ENCODE measurements at places on chromosomes 1 and 21. TPM values are rescaled to one million over a fixed set of nuclear protein-coding genes. Genes with fewer than 3 reads are reported as not detected.

- H3K36me3 ChIP-seq = no peaks in the 10 kb centered on the region
- peaks cover 60% of the 10 kb centered on the region for H3K27me3 ChIP-seq
- H3K27ac ChIP-seq = no peak overlapping the region
- no peak for DNase-seq
- H3K4me1 ChIP-seq = no peaks in the 10 kb centered on the region
- no peak overlapping the region for H3K4me3 ChIP-seq
Observed at GRCh38 chr1:33736496-33736895, 127.4 kb upstream of the HMGB4 start.

DNA sequence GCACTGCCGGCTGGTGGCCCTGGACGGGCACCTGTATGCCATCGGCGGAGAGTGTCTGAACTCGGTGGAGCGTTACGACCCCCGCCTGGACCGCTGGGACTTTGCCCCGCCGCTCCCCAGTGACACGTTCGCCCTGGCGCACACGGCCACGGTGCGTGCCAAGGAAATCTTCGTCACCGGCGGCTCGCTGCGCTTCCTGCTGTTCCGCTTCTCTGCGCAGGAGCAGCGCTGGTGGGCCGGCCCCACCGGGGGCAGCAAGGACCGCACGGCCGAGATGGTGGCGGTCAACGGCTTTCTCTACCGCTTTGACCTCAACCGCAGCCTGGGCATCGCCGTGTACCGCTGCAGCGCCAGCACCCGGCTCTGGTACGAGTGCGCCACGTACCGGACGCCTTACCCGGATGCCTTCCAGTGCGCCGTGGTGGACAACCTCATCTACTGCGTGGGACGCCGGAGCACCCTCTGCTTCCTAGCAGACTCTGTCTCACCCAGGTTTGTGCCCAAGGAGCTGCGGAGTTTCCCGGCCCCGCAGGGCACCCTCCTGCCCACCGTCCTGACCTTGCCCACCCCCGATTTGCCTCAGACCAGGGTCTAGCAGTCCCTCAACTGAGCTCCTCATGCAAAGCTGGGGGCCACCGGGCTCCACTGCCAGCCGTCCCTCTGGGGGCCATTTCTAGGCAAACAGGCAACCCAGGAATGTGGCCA, 2.1 kb downstream of the KLHDC7A start:
- H3K4me3 ChIP-seq = no peak overlapping the region
- no peaks in the 10 kb centered on the region for H3K36me3 ChIP-seq
- H3K27ac ChIP-seq = no peak overlapping the region
- DNase-seq = no peak

- H3K4me3 ChIP-seq = no peak overlapping the region
- H3K27me3 ChIP-seq = no peaks in the 10 kb centered on the region
- H3K27ac ChIP-seq = no peak overlapping the region
- H3K36me3 ChIP-seq = no peaks in the 10 kb centered on the region
- DNase-seq = no peak
Observed at GRCh38 chr21:43287795-43288755, 119.3 kb downstream of the CRYAA start.

DNA sequence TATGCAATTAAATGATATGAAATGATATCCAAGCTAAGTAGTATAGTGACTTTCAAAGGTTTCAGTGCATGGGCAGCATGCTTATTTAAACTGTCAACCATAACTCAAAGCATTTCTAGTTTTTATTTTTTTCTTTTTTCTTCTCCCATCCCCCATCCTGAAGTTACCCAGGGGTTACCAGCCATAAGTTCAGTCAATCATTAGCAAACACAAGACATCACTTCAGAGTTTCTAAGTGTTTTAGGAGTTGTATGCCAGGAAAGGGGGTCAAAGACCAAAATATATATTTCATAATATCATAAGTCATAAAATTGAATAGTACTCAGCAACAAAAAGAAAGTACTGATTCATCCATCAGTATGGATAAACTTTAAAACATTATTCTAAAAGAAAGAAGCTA, 28.7 kb downstream of the DHX9 start:
- peaks cover 93% of the 10 kb centered on the region for H3K36me3 ChIP-seq
- no peaks in the 10 kb centered on the region for H3K4me1 ChIP-seq
- H3K4me3 ChIP-seq = no peak overlapping the region
- DNase-seq = no peak

DNA sequence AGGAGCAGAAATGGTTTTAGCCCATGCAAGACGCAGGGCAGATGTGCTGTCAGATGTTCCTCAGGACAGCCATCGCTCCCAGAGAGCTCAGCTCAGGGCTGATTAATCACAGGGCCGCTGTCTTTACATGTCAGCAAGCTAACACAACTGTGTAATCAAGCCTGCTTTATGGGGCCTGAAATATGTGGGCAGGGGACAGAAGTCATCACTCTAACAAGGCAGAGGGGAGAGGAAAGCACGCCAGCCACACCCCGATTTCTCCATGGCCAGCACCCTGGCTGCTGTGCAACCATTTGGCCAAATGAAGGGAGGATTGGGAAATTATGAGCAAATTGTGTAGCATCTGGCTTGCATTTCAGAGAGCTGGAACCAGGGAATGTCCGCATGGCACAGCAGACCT, 368.8 kb downstream of the NPHP4 start:
- peaks cover 33% of the 10 kb centered on the region for H3K27me3 ChIP-seq
- no peak for DNase-seq
- H3K4me1 ChIP-seq = no peaks in the 10 kb centered on the region
- no peak overlapping the region for H3K4me3 ChIP-seq
- H3K27ac ChIP-seq = no peak overlapping the region
- no peaks in the 10 kb centered on the region for H3K36me3 ChIP-seq

DNA sequence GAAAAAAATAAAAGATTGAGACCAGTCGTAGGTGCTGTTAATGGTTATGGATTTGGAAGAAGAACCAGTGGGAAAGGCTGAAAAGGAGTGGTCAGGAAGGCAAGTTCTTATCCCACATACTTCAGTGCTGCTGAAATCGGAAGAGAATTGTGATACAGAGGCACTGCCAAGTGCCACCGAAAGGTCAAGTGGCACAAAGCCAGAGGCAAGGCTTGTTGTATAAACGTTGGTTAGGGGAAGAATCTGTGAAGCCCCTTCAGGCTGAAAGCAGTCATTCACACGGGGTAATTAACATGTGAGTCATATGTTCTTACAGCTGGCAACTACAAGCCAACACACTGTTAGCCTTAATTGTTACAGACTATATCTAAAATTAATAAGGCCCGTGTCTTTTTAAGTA, 48.8 kb downstream of the ZBTB40 start:
- peaks cover 7% of the 10 kb centered on the region for H3K4me1 ChIP-seq
- peak; percentile 2 for DNase-seq
- H3K4me3 ChIP-seq = no peak overlapping the region

DNA sequence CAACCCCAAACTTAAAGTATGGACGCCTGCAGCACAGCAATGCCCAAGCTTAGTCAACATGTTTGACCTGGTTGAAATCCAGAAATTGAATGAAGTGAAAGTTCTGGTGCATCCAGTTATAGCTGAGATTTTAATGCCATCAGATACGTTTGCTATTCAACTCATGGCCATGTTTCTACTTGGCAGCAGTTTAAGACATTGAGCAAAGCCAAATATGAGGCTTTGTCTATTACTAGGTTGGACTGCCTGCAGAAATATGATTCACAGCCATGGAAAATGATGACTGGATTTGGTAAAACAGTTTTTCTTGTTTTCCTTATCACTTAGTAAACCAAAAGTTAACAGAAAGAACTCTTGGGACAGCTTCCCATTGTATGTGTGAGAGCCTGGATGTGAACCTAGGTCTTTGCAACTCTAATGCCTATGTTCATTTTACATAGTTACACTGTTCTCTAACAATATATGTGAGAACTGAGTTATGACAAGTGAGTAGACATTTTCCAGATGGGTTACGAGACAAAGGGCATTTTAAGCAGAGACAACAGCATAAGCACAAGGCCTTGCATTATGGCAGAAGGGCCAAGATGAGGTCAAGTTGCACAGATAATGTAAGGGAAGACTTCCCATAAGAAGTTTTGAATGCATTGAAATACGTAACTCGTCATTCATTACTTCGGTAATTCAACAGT, 32.4 kb upstream of the MYSM1 start:
- no peak for DNase-seq
- no peak overlapping the region for H3K4me3 ChIP-seq

GRCh38 chr21:29163341-29164115, 33.1 kb downstream of the MAP3K7CL start:
- H3K27me3 ChIP-seq = no peaks in the 10 kb centered on the region
- no peak overlapping the region for H3K27ac ChIP-seq
- no peak overlapping the region for H3K4me3 ChIP-seq
- DNase-seq = no peak
- peaks cover 10% of the 10 kb centered on the region for H3K4me1 ChIP-seq
- no peaks in the 10 kb centered on the region for H3K36me3 ChIP-seq

GRCh38 chr1:55955016-55955621, 624.2 kb downstream of the PLPP3 start:
- no peak for DNase-seq
- H3K4me3 ChIP-seq = no peak overlapping the region
- H3K27me3 ChIP-seq = no peaks in the 10 kb centered on the region

- peaks cover 16% of the 10 kb centered on the region for H3K36me3 ChIP-seq
- no peak overlapping the region for H3K27ac ChIP-seq
- DNase-seq = no peak
- H3K4me3 ChIP-seq = no peak overlapping the region
- no peaks in the 10 kb centered on the region for H3K27me3 ChIP-seq
- no peaks in the 10 kb centered on the region for H3K4me1 ChIP-seq
Observed at GRCh38 chr1:202130297-202130721, 7.6 kb downstream of the GPR37L1 start.

DNA sequence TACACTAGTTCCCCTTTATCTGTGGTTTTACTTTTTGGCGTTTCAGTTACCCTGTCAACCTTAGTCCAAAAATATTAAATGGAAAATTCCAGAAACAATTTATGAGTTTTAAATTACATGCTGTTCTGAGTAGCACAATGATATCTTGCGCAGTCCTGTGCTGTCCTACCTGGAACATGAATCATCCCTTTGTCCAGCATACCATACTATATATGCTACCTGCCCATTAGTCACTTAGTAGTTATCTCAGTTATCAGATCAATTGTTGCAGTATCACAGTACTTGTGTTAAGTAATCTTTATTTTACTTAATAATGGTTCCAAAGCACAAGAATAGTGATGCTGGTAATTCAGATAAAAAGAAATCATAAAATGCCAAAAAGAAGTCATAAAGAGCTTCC, 52.7 kb downstream of the AGBL4 start:
- H3K36me3 ChIP-seq = no peaks in the 10 kb centered on the region
- no peak for DNase-seq
- no peaks in the 10 kb centered on the region for H3K27me3 ChIP-seq
- no peaks in the 10 kb centered on the region for H3K4me1 ChIP-seq
- H3K27ac ChIP-seq = no peak overlapping the region

DNA sequence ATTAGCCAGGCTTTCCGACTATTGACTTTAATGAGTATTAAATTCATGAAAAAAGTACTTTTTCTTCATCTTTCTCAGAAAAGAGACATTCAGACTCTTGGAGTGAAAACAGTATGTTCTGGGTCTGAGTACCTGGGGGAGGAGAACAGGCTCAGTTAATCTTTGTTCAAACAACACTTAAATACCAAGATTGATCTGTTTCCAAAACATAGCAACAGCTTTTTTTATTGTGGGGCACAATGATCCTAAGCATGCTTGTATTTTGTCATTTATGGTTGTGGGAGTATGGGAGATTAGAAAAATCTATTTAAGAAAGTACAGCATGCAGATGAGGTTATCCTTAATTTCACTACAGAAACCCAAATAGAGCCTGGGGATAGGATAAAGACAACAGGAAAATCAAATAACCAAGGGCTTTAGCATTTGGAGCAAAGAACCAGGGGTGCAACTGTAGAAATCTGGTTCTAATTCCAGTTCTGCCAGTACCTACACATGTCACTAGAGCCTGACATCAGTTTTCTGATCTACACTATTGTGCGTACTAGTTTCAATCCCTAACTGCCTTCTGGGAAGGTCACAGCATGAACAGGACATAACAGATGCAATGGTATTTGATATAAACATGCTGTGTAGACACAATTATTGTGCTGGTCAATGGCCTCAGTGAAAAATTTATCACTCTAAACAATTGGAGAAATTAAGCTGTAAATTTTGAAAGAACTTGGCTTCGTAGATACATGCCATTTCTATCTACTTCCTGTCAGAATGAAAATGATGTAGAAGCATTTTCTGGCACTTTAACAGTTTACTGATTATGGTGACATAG, 91.2 kb downstream of the KCNK1 start:
- no peak overlapping the region for H3K27ac ChIP-seq
- DNase-seq = no peak
- H3K36me3 ChIP-seq = no peaks in the 10 kb centered on the region

- H3K4me1 ChIP-seq = no peaks in the 10 kb centered on the region
- no peaks in the 10 kb centered on the region for H3K36me3 ChIP-seq
Observed at GRCh38 chr1:66757722-66758240, 5.5 kb downstream of the DYNLT5 start.

GRCh38 chr21:14926186-14926585, 138.6 kb downstream of the NRIP1 start:
- H3K4me1 ChIP-seq = no peaks in the 10 kb centered on the region
- H3K27me3 ChIP-seq = no peaks in the 10 kb centered on the region
- H3K27ac ChIP-seq = no peak overlapping the region
- no peaks in the 10 kb centered on the region for H3K36me3 ChIP-seq

DNA sequence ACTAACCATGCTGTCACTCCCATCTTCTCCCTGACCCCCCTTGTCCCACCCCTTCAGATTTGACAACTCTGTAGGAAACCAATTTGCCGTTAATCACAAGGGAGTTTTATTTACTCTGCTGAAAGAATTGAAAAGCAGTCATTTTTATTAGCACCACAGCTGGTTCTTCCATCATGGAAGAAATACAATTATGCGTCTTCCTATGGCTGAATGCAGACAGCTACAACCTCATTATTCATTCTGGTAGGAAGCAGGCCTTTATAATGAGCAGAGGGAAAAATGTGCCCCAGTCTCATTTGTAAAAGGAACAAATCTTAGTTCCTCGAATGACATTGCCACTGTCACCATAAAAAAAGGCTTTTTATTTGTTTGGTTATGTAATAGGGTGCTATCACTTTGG, 35.2 kb downstream of the JUN start:
- no peaks in the 10 kb centered on the region for H3K27me3 ChIP-seq
- H3K27ac ChIP-seq = no peak overlapping the region
- no peak for DNase-seq

DNA sequence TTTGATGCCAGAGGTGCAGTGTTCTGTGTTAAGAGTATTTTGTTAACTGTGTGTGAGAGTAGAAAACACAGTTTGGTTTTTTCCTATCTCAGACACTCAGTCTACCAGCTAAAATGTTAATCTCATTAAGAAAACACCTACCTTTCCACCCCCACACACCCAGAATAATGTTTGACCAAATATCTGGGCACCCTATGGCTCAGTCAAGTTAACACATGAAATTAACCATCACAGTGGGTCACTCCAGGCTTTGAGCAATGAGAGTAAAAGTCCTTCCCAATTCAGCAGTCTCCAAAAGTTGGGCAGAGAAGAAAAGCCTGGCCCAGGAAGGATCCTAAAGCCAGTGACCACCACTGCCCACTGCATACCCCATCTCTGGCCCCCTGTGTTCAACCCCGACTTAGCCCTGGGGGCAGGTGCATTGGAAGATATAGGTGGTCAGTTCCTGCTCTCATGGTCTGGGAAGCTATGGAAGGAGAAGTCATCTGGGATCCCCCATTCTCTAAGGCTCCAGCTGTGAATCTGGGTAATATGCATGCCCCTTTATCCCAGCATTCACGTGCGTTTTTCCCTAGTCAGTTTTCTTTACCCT, 50.2 kb upstream of the CSF3R start:
- no peak overlapping the region for H3K27ac ChIP-seq
- no peak overlapping the region for H3K4me3 ChIP-seq
- H3K36me3 ChIP-seq = no peaks in the 10 kb centered on the region
- no peak for DNase-seq

The NHLH1 gene
- 0.12 TPM for total RNA-seq

The CLK2 gene
- total RNA-seq = 72.6 TPM

The CDC42BPA gene
- total RNA-seq = 44.0 TPM

The IGFN1 gene
- not detected for total RNA-seq

The GJA9 gene
- total RNA-seq = not detected

The NEXN gene
- total RNA-seq = 0.15 TPM

Measured in HCT116 (cell line).